ENCODE measurements at places on chromosomes 1 and 21.
A peak's percentile ranks its signal among the peaks of the same experiment; 100 is the strongest.

DNA sequence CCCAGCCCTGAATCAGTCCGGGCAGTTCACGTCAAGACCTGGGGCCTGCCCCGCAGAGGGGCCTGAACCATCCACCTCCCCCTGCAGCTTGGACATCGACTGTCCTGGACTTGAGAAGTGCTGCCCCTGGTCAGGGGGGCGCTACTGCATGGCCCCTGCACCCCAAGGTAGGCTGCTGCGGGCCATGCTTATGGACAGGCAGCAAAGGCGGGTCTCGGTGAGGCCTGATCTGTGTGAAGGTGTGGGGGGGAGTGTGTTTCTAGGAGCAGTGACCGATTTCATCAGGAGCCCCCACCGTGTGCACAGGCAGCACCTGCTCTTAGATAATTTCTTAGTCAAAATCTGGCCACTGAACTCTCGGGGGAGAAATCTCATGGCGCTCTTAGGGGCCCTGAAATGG, 13.0 kb downstream of the UMODL1 start:
- no peak for DNase-seq

- no peak for DNase-seq
Measured at GRCh38 chr1:199040076-199040905, 401.5 kb downstream of the PTPRC start.

DNA sequence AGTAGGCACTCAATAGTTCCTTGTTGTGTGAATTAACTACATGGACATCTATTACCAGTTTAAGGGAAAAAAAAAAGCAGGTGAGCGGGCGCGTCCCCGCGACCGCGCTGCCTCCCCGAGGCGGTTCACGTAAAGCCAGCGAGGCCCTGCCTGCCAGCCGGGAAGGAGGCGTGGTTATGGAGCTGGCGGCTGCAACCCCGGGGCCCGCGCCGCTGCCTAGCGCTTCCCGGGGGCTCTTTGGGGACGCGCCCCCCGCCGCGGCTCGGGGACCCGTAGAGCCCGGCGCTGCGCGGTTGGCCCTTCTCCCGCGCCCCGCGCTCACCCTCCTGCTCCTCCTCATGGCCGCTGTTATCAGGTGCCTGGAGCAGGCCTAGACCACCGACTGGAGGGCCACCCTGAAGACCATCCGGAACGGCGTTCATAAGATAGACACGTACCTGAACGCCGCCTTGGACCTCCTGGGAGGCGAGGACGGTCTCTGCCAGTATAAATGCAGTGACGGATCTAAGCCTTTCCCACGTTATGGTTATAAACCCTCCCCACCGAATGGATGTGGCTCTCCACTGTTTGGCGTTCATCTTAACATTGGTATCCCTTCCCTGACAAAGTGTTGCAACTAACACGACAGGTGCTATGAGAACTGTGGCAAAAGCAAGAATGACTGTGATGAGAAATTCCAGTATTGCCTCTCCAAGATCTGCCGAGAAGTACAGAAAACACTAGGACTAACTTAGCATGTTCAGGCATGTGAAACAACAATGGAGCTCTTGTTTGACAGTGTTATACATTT, 2.6 kb upstream of the CC2D1B start:
- DNase-seq: peak; percentile 34

GRCh38 chr1:36968730-36969129, 65.6 kb downstream of the GRIK3 start:
- DNase-seq: no peak

GRCh38 chr1:204340081-204340889, 19.4 kb downstream of the PLEKHA6 start:
- no peak for DNase-seq

GRCh38 chr1:41500781-41501518, 16.5 kb upstream of the EDN2 start:
- DNase-seq: no peak

GRCh38 chr21:36542312-36543101, 62.6 kb upstream of the CLDN14 start:
- DNase-seq: no peak

- DNase-seq: no peak
Measured at GRCh38 chr1:153347856-153348255, 785 bp downstream of the PGLYRP4 start.

- DNase-seq: no peak
Measured at GRCh38 chr1:64087768-64088167, 115.7 kb upstream of the UBE2U start.

DNA sequence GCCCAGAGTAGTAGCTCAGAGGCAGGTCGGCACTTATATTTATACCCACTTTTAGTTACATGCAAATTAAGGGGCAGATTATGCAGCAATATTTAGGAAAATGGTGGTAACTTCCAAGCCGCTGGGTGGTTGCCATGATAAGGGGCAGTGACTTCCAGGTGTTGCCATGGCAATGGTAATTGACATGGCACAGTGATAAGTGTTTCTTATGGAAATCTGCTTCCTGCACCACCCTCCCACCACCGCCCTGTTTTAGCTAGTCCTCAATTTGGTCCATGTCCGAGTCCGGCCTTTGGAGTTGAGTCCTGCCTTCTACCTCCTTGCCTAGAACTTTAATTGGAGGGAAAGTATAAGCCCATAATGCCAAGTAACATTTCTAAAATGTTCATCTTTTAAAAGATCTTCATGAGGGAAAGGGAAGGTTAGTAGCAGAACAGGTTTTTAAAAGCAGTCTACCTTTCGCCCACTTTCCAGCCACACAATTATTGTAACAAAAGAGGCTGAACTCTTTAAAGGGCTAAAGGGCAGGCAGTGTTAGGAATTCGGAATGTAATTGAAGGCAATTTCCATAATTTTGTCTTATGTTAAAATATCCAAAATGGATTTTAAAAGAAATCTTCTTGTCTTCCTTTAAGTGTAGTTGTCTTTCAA, 21.7 kb downstream of the ZBTB8B start:
- DNase-seq: no peak

- DNase-seq: peak; percentile 61
Measured at GRCh38 chr1:94418664-94419655, 771 bp downstream of the ABCD3 start.

Measured in hypothalamus (tissue), 51 donors.